ENCODE measurements at places on chromosomes 1 and 21.

DNA sequence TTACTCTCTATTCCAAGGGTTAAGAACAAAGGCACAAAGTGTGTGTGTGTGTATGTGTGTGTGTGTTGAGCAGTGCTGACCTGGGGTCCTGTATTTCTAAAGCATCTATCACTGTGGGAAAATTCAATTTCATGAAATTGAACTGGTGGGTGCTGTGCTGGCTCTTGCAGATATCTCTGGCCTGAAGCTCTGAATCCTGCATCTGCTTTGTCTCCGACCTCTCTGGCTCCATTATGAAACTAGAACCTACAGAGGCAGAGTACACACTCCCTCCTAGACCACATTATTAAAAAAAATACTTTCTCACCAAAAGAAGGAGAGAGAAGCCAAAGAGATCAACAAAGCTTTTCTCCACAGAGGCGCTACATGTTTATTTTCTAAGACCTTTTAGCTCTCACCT, 88.4 kb upstream of the PDE4B start:
- DNase-seq = no peak

- peak; percentile 37 for DNase-seq
Observed at GRCh38 chr1:168466092-168466713, 77.6 kb downstream of the XCL2 start.

- DNase-seq = no peak
Observed at GRCh38 chr1:239960366-239960765, 131.3 kb upstream of the FMN2 start.

DNA sequence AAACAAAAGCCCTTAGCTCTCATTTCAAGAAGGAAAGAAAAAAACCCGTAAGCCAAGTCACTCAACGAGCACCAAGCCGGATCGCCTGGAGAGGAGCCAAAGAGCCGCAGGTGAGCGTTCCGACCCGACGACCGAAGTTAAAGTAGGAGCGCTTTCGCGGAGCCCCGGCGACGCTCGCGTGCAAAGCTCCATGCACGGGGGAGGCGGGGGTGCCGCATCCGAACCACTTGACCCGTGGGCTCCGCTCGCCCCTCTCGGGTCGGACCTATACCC, 382 bp downstream of the GPBP1L1 start:
- no peak for DNase-seq

- no peak for DNase-seq
Observed at GRCh38 chr1:237043846-237044636, 2.1 kb downstream of the RYR2 start.

- peak; percentile 70 for DNase-seq
Observed at GRCh38 chr1:17204546-17205440, at the start of gene PADI1. PADI1 (plus strand) TSS chr1:17205128; CDS start chr1:17205218, 90 bp downstream.

DNA sequence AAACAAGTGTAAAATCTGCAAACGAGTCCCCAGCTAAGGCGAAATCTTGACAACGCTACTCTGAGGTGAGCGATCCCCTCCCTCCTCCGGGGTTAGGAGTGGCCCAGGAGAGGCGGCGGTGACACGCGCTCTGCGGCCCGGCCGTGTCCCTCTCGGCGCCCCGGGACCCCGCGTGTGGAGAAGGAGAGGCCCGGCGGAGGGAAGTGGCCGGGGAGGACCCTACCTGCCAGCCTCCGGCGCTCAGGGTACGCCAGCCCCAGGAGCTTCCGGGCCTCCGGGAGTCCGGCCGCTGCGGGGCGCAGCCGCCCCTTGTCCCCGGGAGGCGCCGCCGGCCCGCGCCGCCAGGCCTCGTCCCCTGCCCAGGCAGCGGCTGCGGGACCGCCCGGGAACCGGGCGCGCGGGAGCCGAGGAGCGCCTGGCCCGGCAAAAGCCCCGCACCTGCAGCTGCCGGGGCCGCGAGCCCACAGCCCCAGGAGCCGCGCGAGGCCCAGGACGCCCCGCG, 543 bp downstream of the ABCB10 start:
- DNase-seq = no peak

- no peak for DNase-seq
Observed at GRCh38 chr1:207651583-207651982, 6.7 kb downstream of the CR1L start.

DNA sequence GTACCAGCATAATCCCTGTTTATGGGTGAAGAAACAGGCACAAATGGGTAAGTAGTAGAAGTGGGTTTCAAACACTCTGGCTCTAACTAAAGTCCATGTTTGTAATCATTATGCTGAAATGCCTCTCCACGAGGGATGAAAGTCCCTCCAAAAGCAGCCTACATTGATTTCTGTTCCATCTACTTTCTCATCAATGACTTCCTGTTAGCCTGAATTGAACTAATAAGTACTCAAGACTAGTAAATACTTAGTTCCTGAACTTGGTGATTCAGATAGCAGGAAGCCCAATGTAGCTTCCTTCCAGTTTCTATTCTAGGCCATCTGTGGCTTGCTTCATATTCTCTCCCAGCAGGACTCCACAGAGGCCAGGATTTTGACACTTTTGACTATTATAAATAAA, 11.3 kb upstream of the BACH1 start:
- no peak for DNase-seq

DNA sequence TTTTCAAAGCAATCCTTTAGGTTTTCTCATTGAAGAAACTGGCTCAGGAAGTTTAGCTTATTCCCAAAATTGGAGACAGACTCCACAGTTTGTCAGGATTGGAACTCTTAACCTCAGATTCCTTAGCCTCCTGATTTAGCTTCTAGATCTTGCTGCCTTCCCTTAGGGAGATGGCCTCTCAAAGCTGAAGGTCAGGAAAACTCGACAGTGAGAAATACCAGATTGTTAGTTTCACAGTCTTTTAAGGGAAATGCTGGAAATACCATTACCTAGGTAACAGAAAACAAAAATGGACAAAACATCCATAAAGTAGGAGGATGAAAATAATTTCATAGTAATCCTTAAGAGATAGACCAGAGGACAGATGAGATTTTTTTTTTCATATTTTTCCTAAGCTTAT, 7.8 kb downstream of the RASAL2 start:
- DNase-seq = no peak

DNA sequence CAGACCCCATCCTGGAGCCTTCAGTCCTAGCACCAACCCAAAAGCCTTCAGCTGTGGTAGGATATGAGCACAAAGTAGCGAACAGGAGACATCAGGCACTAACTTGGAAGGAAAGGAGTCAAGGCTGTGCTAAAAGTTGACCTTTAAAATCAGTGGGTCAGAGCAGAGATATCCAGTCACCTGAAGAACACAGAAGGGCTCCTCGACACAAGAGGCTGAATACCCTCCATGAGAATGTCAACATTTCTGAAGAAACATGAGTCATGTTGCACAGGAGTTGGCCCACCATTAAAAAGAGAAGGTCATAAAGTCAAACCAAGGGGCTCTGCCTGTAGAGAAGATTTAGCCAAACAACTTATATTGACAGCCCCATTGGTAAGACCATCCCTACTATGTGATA, 172.5 kb downstream of the PLPP3 start:
- DNase-seq = no peak

DNA sequence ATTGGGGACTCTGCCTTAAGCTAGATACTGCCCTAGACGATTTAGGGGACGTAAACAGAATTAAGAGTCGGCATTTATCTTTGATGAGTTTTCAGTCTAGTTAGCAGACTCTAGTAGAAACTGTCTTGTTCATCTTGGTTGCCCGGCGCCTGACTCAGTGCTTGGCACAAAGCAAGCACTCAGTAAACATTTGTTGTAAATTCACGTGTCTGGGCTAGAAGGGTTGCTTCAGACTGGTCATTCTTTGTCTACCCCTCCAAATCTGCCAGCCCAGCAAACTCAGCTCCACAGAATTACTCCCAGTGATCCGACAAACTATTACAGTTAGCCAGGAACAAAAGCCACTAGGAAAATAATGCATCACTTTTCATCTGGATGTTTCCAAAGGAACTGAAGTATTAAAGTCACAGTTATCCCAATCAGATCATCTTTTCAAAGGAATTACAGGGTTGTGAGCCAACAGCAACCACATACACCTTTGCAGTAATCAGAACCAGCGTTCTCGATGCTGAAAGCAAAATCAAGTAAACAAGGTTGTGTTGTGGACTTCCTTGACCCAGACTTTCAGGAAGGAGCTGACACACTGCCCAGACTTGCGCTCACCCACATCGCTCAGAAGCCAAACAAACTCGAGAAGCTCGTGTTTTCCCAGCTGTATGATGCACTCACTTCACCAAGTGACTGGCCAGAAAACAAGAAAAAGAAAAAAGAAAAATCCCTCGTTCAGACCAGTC, 66.5 kb upstream of the GADD45A start:
- DNase-seq = peak; percentile 61

DNA sequence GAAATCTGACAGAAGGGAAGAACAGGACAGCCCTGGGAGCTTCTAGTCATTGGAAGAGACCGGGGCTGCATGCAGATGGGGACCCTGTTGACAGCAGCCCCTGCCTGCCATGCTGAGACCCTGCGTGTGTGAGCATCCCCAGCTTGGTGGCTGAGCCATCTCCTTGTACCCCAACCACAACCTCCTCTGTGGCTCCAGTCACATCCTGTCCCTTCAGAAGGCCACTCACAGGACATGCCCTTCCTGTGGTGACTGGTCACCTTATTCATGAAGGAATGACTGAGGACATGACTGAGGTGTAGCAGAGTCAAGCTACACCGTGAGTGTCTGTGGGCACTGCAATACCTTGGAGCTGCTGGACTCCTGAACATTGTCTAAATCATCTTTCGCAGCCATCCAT, 141.8 kb upstream of the ERRFI1 start:
- DNase-seq = no peak

GRCh38 chr1:76068953-76069561, 5.5 kb upstream of the ST6GALNAC3 start:
- no peak for DNase-seq

DNA sequence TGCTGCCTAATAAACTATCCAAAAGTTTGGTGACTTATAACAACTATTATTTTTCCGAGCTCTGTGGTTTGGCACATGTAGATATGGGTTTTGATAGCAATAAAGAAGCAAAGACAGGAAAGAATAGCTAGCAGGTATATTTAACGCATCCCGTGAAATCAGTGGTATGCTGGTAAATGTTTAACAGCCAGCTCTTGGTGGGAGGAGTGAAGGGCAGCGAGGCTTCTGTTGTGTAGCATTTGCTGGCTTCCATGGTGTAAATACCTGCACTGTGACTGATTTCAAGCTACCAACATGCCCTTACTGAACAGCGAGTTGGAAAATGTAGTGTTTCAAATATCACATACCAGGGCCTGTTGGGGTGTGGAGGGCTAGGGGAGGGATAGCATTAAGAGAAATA, 291.0 kb downstream of the PRDM2 start:
- DNase-seq = no peak

- DNase-seq = no peak
Observed at GRCh38 chr21:30979054-30979453, 59.2 kb downstream of the KRTAP19-8 start.

DNA sequence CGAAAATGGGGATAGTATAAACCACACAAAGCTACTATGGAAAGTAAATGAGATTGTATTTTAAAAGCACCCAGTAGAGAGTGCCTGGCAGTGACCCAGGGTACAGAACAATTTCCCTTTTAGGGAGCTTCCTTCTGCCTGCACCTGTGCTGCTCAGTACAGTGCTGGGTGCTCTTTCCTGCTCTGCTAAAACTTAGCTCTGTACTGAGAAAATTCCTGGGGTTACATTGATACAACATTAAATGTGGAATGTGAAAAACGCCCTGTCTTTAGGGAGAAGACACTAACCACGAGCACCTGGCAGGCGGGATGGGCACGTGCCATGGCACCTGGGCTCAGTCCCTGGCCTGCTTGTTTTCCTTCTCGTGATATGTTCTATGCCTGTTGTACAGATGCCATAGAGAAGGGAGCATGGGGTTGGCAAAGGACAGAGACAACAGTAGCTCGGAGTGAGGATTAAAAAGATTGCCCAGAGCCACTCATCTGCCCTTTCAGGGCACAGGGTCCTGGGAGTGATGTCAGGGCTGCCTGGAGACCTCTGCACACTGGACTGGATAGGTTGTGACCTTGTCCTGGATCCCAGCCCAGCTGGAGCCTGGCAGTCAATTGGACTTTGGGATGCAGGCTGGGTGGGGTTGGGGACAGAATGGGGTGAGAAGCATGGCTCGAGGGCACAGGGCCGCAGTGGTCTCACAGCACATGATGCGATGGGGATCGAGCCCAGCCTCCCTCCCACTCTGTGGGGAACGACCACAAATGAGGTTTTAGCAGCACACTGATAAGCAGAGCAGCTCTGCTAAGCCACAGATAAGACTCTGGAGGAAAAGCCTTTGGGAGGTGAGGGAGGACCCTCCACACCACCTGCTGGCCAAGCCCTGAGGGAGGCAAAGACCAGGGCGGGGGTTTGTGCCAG, 4.2 kb downstream of the SPATA46 start:
- DNase-seq = peak; percentile 57

GRCh38 chr1:205517763-205518162, 13.3 kb downstream of the CDK18 start:
- DNase-seq = no peak

- peak; percentile 92 for DNase-seq
Observed at GRCh38 chr21:28687586-28687985, 305.1 kb downstream of the LTN1 start.

GRCh38 chr1:162977944-162978568, 91.1 kb upstream of the RGS4 start:
- DNase-seq = no peak

DNA sequence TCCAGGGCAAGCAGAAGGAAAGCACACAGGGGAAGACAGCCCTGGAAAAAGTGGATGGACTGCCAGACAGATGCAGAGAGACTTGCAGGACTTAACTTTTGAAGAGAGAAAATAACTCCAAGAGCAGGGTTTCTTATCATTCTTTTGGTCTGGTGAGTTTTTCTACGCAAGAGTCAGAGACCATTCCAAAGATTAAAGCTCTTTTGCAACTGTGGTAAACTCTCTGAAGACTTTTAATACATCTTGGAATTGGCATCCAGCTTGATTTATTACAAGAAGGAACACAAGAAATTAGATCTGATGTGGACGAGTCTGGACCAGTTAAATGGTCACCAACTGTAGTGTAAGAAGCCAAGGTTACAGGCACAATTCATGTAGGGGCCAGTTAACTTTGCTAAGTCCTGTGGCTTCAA, 153.4 kb downstream of the SIPA1L2 start:
- no peak for DNase-seq

DNA sequence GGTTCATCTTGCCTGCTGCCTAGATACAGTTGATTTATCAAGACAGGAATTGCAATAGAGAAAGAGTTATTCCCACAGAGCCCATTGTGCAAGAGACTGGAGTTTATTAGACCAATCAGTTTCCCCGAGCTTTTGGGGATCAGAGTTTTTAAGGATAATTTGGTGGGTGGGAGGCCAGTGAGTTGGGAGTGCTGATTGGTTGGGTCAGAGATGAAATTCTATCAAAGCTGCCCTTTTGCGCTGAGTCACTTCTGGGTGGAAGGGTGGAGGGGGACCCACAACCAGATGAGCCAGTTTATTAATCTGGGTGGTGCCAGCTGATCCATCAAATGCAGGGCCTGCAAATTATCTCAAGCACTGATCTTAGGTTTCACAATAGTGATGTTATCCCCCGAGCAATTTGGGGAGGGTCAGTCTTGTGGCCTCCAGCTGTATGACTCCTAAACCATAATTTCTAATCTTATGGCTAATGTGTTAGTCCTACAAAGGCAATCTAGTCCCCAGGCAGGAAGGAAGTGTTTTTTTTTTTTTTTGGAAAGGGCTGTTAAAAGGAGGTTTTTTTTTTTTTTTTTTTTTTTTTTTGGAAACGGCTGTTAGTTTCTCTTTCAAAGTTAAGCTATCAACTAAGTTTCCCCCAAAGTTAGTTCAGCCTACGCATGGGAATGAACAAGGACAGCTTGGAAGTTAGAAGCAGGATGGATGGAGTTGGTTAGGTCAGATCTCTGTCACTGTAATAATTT, 7.4 kb downstream of the SLC16A4 start:
- DNase-seq = peak; percentile 22

Data from foreskin keratinocyte (primary cell).